ENCODE measurements at places on chromosomes 16 and 17. TPM values are rescaled to one million over a fixed set of nuclear protein-coding genes. Genes with fewer than 3 reads are reported as not detected.

The RRAD gene
- total RNA-seq: 1.4 TPM

The DNAI2 gene
- total RNA-seq: not detected

DNA sequence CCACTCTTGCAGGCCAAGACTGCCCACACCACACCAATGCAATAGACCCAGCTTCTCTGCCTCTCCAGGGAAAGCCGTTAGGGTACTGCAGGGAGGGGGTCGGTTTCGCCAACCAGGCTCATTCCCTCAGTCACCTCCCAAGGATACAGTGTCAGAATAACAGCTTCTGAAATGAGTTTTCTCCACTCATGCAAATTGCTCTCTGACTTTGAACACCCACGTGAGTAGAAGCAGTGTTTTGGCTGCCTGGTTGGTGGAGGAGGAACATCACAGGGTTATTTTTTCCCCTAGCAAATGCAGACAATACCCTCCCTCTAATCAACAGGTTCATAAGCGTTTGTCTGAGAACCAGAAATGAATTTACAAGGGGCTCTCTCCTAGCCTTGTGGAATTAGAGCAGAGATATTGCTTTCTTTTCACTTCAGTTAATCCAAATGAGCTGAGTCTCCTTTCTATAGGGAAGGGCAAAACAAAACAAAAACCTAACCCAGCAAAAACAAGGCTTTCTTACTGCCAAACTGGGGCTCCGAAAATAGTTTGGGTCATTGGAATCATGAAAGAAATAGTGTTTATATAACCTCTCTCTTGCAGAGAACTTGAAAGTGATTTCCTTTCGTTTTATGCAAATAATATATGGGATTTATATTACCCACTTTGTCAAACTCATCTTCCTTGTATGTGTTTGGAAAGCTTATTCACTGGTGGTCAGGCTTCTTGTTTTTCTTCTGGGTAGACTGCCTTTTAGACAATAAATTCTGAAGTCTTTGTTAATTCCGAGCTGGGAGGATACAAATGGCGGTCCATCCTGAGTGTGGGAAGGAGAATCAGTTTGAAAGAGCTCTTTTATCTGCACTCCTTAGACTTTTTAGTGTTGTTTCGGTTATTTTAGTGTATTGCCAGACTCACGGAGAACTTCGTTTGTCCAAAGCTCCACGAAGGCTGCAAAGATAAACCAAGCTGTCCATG, 229.9 kb downstream of the MSI2 start:
- no peak for DNase-seq

- no peak for DNase-seq
Observed at GRCh38 chr16:24841291-24841690, 4.5 kb upstream of the SLC5A11 start.

GRCh38 chr16:2784358-2785100, 2.8 kb downstream of the PRSS33 start:
- no peak for DNase-seq

DNA sequence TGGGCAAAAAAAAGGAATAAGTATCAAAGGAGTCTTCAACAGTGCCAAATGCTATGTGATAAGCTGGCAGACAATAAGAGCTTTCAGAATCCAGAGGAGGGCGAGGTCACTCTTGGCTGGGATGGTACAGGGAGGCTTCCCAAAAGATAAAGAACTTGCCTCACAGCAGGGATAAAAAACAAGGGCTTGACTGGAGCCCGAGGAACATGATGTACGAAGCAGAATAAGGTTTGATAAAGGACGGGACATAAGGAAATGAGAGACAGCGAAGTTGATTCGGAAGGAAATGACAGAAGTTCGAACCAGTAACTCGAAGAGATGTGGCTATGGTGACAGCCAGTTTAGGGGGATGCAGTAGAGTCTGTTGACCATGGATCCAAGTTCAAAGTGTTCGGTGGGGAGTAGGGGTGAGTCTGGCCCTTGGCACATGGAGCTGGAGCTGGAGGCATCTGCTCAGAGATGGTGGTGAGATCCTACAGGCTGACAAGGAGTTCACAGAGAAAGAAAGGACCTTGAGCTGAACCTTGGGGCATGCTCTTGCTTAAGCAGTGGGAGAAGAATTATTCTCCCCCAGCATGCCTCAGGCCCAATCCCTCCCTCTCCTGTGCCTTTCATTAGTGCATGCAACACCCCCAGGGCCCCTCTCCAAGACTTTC, 137.6 kb upstream of the RCVRN start:
- DNase-seq: no peak

GRCh38 chr17:57375770-57376225, 119.5 kb downstream of the MSI2 start:
- DNase-seq: no peak

- DNase-seq: no peak
Observed at GRCh38 chr17:82097919-82098168, 192 bp downstream of the FASN start.

DNA sequence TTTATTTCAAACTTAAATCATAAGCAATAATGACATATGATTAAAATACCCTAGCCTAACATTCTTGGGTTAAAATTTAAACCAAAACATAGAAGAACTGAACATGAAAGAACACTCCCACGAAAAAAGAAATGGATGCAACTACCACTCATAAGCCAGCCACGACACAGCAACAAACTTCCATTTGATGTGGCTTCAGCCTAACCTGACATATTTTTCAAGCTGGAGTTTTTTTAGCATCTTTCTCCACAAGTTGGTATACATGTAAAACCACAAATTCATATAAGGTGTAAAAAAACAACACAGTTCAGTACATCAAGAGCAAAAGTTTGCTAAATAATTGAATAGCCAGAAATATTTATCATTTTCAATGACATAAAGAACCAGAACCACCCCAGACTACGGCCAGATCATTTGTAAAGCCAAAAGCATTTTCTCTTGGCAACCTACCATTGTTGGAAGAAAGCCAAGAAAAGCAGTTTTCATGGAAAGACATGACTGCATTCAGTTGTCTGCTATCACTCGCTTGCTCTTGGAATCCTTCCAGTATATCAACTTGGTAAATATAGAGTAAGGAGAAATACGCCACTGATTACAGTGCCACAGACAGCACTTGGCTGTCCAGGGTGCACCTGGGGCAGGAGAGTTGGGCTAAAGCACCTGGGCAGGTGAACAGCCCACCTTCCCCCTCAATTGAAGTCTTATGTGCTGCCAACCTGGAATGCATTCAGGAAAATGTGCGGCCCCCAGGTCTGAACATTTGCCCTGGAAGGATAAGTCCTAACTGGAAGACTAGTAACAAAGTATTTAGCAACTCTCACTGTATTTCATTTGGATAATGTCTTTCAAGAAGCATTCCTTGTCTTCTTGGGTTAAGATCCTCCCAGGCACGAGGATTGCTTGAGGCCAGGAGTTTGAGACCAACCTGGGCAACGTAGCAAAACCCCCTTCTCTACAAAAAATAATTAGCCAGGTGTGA, 60.5 kb downstream of the CREBBP start:
- DNase-seq: peak; percentile 52

DNA sequence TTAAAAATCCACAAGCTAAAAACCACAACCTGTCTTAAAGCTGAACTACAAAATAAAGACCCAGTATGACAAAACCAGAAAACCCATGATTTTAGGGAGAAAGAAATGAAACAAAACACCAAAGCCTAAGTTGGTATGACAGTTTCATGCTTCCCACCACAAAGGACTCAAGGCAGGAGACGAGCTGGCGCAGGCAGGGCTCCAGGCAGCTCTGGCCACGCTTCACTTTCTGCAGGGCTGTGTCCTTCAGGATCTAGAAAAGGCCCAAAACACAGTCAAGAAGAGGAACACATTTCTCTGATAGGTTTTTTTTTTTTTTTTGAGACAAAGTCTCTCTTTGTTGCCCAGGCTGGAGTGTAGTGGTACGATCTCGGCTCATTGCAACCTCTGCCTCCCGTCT, 75.3 kb downstream of the WDR59 start:
- no peak for DNase-seq

DNA sequence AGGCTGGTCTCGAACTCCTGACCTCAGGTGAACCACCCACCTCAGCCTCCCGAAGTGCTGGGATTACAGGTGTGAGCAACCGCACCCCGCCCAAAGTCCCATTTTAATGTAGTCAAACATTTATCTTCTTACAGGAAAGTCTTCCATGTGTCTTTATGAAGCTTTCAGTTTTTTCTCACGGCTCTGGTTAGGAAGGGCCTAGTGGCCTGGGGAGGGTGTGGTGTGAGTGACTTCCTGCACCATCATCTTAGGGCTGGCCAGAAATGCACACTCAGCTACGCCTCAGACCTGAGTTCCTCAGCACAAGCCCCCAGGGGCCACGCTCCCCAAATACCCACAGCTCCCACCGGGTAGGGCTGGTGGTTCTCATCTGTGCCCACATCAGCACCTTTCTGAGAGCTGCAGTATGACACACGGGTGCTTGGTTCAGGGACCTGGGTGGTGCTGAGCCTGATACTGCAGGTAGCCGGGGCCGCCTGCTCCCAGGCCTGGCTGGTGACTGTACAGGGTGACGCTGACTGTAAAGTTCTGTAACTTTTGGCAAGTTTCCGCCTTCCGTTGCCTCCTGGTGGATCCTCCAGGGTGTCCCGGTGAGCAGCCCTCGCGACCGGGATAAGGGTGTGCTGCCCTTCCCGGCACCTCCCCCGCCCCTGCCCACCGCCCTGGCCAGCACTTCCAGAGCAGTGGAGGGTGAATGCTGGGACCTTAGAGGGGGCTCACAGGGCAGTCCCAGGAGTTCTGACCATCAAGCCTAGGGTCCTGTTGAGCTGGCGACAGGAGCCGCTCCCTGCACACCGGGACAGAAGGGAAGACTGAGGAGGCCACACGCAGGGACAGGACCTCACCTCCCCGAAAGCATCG, 52.5 kb downstream of the ZNF778 start:
- DNase-seq: peak; percentile 34

DNA sequence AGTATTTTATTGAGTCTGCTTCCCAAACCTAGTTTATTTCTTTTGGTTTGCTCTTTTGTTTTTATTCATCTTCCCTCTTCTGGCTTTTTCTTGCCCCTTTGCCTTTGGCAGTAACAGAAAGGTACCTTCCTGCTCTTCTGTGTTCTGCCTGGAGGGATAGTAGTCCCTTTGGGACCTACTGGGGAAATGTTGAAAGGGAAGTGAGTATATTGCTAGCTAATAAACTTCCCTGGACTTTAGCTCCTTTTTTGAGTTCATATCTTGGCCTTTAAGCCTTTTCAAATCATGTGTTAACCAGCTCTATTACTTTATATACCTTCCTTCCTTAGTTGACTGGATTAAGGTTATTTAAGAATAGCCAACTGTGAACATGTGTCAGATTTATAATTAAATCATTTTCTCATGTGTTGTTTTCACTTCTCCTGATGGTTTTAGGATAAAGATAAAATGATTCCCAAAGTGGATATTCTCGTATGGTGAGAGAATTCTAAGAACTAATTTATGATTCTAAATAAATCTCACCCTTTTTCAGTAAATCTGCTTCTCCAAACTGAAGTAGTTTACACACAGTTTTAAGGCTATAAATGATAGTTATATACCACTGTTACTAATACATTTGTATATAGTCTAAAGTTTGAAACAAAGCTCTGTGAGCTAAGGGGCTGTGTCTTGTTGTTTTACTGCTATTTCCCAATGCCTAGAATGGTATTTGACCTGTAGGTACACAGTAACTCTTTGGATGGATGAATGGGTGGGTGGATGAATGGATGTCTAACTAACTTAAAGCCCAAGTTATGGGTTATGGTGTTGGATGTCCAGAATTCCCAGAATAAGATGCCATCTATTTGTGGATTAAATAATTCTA, 45.7 kb downstream of the OMG start:
- DNase-seq: no peak

- DNase-seq: no peak
Observed at GRCh38 chr16:86138121-86139085, 239.4 kb downstream of the IRF8 start.

GRCh38 chr17:18182110-18182977, 1.3 kb upstream of the ALKBH5 start:
- DNase-seq: peak; percentile 64
